Eye (tissue), 1 donor: ENCODE measurements at places on chromosomes 11 and 22.

DNA sequence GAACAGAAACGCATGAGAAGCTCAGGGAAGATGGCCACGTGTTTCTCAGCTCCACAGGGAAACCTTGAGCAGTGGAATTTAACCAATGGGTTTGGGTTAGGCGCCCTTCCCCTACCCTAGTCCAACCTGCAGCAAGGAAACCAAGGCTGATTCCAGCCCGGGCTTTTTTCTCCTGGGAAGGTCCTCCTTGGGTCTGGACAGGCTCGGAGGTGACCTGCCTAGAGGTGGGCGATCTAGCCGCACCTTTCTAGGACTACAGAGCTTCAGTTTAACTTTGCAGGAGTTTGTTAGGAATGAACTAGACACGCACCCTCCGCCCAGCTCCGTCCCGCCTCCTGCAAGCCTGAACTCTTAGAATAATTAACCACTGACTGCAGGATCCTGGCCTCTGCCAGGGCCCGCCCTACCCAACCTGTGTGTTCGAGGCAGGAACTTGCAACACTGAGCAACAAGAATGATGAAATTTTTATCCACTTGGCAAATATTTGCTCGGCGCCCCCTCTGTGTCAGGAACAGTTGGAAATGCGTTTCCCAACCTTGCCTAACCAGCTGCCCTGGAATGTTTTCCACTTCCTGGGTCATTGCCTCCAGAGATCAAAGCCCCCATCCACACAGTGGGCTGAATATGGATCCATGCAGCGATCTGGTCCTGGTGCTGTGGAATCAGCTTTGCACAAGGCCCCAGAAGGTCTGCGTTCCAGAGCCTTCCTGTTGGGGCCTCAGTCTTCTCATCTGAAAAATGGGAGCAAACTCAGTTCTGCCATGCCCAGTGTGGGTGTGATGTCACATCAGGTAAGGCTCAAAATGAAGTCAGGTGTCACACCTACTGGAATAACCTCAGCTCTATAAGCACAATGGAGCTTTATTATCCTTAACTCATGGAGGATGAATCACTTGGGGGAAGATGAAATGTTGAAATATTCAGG, 13.3 kb downstream of the MPST start:
- DNase-seq: no peak

GRCh38 chr11:5703741-5704536, 14.3 kb downstream of the TRIM22 start:
- no peak for DNase-seq

GRCh38 chr11:87754685-87755084, 420.6 kb downstream of the RAB38 start:
- DNase-seq: no peak

- no peak for DNase-seq
These were observed 82.7 kb upstream of the HORMAD2 start for GRCh38 chr22:29997516-29997915.

- DNase-seq: no peak
These were observed 2.0 kb downstream of the USH1C start for GRCh38 chr11:17542249-17542648.

DNA sequence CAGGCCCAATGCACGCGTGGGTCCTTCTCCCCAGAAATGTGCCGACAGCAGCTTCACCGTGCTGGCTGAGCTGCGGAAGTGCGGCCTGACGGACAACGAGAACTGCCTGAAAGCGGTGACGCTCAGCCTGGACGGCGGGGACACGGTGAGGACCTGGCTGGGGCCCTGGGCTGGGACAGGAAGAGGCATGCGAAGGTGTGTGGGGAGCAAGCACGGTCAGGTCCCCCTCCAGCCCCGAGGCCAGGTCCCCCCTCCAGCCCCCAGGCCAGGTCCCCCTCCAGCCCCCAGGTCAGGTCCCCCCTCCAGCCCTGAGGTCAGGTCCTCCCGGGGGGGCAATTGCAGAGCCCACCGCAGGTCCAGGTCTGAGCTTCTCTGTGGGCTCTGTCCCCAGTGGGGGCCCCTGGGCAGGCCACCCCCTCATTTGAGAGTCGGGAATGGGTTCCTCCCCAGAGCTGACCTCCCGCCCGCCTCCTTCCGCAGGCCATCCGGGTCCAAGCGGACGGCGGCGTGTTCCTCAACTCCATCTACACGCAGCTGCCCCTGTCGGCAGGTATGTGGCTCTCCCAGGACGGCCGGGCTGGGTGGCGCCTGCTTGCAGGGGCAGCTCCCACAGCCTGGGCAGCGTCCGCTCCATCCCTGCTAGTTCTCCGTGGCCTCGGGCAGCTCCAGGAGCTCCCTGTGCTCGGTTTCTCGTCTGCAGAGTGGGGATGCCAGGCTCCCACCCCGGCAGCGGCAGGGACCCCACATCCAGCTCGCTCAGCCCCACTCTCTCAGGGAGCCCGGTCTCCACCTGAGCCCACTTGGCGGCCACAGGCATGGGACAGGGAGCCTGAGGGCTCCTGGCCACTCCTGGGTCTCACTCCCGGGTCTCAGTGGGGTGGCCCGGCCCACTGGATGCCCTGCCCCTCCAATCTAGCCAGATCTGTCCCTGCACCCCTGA, 7.9 kb downstream of the MUC5B start:
- no peak for DNase-seq

- no peak for DNase-seq
These were observed 23.6 kb upstream of the OR6M1 start for GRCh38 chr11:123829745-123830144.
